ENCODE measurements at places on chromosomes 1 and 21.

- no peak for DNase-seq
Measured at GRCh38 chr1:167789501-167789900, 67.7 kb downstream of the MPZL1 start.

DNA sequence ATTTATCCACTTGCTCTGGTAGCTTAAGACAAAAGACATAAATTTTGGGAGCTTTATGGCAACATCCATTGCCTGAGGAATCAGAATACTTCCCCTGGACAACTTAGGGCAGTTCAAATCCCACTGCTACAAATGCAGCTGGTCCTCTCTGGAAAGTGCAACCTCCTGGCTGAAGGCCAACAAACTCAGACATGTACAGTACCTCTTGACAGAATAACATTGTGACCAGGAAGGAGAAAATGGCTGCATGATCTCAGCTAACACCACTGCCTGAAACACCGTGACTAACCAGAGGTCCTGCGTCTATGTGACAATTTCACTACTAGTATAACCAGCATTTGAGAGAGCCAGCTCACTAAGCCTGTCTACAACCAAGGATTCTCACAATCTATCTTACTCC lies 218.9 kb downstream of the CRB1 start:
- DNase-seq = no peak

DNA sequence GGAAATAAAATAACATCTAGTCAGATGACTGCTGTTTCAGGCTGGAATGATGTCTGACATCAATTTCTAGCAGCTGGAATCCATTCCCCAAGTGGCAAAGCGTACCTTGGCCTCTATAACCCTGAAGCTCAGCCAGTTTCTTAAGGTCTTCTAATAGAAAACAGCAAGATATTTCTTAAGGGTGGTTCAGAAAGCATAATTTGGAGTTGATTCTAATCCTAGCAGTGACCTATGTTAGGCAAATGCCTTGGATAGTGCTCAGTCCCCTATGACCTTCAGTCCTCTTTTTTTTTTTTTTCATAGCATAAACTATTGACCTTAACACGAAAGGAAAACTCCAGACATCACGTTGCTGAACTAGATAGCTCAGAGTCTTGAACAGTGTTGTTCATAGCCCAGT lies 56.5 kb downstream of the LAMC2 start:
- no peak for DNase-seq

DNA sequence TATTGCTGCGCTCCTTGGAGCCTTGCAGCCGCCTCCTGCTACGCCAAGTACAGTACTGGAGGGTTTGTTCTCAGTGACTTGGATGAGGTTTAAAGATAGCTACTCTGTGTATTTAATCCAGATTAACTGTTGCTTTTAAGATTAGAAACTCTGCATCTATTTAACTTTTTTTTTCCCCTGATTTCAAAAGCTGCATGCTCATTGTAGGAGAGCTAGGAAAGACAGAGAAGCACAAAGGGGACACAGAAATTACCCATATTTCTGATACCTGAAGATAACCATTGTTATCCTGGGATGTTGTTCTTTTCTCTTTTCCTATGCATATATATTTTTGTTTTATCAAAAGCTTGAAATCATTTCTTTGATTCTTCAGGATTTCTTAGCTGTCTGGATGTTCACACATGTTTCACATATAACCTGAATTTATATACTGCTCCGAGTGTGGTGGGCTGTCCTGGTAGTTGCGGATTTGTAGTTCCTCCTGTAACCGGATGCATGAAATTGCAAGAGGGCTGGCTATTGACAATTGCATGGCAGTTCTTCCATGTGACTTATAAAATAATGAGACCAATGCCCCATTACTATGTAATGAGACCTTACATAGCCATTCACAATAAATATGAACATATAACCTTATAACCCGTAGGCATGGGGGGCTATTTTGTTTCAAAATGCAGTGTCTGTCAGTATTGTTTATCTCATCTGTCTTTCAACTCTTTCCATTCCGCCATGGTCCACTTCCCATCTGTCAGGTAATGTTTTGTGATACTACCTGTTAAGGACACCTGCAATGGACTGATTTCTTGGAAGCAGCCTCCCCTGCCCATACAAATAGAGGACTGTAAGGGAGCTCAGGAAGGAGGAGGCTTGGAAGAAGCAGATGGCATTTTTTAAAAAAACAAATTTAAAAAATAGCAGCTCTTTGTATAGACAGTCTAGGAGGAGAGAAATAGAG lies 1.4 kb downstream of the RAVER2 start:
- no peak for DNase-seq

DNA sequence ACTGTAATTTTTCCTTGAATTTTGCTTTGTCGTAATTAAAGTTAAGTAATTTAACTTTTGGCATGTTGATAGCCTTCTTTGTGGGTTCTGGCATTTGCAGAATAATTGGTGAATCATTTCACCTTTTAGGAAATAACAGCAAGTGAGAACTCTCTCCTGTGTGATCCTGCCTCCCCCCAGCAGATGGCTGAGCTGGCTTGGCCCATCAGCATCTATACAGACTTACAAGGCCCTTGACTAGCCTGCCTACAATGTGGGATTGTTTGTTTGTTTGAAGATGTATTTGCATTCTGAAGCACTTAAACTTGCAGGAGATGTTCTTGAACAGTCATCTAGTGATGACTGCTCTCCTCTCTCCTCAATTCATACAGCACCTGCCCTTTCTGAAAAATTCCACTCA lies 55.9 kb downstream of the MACO1 start:
- DNase-seq = no peak

GRCh38 chr1:227894831-227895451 lies 52.8 kb downstream of the WNT9A start:
- DNase-seq = no peak

DNA sequence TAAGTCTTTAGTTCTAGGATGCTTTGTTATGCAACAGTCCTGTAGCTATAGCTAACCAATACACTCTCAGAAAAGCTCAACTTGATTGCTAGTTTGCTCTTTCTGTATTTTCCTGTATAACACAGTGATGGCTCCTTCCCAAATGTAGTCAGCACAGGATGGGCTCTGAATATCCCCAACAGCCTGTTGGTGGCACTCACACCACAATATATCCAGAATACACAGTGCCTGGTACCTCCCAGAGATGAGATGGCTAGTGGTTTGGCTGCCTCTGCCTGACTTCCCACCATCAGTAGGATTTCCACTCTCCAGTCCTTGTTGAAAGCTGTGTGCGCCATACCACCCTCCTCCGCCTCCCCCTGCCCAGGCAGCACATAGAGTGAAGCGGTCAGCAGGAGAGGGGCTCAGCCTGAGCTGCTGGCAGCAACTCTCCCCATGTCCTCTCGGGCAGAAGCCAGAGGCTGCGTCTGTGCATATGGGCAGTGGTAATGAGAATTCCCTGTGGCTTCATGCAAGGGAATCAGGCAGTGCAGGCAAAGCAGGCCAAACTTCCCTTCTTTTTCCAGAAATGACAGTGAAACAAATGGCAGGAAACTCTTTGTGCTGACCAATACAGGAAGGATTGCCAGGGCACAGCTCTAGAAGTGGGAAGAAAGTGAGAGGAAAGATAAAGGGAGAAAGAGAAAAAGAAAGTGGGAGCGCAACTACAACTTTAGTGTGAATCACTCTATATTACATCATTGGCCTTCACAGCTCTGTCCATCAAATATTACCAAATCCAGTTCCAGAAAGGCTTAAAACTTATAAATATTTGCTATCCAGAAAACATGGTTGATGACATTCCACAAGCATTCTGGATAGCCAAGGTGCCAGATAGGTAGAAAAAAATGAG lies 49.7 kb downstream of the LMX1A start:
- DNase-seq = no peak

GRCh38 chr1:91589437-91589836 lies 88.8 kb downstream of the CDC7 start:
- DNase-seq = no peak

DNA sequence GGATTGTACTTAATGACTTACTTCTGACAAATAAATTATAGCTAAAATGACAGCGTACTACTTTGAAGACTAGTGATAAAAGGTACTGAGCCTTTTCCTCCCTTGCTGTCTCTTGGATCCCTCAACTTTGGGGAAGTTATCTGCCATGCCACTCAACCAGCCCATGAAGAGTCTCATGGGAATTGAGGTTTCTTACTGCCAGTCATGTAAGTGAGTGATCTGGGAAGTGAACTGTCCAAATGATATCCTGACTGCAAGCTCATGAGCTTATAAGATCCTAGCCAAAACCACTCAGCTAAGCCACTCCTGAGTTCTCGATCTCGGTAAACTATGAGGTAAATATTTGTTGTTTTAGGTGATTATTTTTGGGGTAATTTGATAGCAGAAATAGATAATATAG lies 247.8 kb downstream of the NCAM2 start:
- DNase-seq = no peak

DNA sequence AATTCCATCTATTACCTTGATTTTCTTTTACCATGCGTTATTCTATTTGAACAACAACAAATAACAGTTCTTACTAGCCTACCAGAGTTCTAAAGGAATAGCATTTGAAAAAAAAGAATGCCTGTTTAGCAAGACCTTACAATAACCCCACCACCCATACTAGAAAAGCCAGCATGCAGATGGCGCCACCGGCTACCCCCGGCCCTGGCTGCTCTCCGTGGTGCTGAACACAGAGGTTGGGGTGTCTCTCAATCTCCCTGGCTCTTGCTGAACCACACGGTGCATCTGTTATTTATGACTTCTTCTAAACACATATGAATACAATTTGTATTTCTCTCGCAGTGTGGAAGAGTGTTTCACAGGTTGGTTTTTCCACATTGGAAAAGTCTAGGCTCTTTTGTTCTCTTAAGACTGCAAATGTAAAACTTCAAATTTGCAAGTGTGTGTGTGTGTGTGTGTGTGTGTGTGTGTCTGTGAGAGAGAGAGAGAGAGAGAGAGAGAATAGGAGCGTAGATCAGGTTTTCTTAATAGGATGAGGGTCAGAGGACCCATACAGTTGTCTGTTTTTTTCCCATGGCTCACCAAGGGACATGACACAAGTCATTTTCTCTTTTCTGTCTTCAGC lies 13.6 kb downstream of the GRIK3 start:
- no peak for DNase-seq

DNA sequence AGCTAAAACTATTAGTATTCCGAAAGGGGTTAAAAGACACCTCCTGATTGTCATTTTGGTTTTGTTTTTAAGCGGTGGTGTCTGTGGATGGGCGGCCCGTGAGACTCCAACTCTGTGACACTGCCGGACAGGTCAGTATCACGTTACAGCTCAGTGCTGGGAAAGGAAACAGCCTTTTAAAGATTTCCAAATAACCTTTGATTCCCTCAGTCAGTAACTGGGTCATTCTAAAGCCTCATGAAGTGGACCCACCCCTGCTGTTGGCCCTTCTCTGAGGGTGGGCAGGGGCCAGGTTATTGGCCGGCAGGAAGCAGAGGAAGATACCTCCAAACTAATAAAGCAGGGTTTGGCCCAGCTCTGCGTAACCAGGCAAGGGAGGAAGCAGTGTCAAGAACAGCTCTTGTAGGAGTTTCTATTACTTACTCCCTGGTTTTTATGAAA lies 2.3 kb downstream of the RHOU start:
- DNase-seq = no peak

DNA sequence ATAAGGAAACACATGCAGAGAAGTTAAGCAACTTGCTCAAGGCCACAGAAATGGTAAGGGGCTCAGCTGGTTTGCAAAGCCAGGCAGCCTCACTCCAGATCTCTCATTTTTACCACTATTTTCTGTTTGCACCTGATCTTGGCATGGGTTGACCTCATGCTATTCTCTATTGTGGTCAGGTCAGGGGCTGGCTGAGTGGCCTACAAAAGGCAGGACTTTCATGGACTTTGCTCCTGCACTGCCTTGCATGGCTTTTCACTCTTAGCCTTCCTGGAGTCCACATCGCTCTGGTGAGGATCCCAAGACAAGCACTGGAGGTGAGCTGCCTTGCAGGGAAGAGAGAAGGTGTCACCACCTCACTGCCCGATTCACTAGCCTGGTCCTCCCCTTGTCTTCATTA lies 56.8 kb upstream of the CSF3R start:
- DNase-seq = no peak

- DNase-seq = no peak
Measured at GRCh38 chr1:228875741-228876140, 140.5 kb downstream of the RHOU start.

GRCh38 chr1:53573522-53573921 lies 114.3 kb downstream of the DMRTB1 start:
- no peak for DNase-seq

DNA sequence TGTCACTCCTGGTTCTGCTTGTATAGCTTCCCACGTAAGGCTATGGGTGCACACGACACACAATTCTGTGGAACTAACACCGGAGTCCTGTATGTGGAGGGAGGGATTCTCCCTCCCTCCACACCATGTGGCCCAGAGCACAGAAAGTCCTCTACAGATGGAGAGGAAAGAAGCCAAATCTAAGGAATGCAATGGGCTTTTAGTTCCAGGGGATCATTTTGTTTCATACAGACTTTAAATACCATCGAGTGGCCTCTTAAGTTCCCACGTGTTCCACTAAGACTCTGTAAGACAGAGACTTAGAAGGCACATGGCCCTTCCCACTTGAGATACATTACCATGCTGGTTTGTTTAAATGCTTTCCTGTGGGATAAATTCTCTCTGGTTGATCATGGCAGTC lies 156.0 kb downstream of the TGFB2 start:
- DNase-seq = no peak

DNA sequence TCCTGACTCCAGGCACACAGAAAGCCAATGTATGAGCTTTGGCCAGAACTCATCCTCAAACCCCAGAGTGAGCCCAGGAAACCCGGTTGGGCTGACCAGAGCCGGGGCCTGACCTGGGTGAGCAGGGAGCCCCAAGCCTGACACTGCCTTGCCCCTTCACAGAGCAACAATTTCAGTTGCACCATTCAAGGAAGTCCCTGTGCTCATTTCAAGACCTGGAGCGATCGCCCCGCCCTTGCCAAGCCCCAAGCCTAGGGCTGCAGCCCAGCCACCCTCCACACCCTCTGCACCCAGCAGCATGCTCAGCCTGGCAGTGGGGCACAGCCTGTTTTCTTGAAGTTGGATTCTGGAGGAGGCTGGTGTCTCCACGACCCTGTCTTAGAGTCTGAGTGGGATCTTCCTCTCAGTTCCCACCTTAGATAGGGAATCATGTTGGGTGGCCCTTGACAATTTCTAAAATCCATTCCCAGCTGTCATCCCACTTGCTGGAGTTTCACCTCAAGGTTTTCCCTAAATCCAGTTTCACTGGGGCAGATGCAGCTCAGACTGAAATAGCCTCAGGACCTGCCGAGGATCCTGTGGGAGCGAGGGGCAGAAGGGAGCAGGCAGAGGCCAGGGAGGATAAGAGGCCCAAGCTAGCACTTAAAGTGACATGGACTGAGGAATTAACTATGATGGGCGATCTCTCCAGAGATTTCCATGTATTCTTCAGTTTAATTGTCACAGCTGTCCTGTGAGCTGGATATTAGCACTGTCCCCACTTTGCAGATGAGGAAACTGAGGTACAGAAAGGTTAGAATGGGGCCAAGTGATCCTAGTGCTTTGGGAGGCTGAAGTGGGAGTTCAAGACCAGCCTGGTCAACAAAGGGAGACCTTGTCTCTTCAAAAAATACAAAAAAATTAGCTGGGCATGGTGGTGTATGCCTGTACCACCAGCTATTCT lies 2.5 kb downstream of the NBL1 start:
- no peak for DNase-seq

DNA sequence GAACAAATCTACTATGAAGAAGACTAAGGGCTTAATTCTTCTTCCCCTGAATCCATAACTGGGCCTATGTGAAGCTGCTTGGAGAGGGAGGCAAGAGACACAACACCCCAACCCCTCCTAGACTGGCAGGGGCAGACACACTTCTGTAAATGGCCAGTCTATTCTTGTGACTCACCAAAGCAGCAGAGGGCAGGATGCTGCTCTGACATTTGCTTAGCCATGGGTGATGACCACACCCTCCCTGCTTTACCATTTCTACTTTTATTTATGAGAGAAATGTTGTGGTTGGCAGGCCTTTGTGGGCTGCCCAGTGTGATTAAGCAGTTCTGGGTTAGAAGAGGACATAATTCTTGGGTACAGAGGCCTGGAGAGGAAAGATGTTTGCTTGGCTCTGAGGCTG lies 189.8 kb upstream of the DPYD start:
- no peak for DNase-seq
